ENCODE measurements at places on chromosomes 7 and 10. TPM values are rescaled to one million over a fixed set of nuclear protein-coding genes. Genes with fewer than 3 reads are reported as not detected.
A peak's percentile ranks its signal among the peaks of the same experiment; 100 is the strongest.

Gene NPTX2
- total RNA-seq = 3.3 TPM

Gene MKLN1
- 53.5 TPM for total RNA-seq

DNA sequence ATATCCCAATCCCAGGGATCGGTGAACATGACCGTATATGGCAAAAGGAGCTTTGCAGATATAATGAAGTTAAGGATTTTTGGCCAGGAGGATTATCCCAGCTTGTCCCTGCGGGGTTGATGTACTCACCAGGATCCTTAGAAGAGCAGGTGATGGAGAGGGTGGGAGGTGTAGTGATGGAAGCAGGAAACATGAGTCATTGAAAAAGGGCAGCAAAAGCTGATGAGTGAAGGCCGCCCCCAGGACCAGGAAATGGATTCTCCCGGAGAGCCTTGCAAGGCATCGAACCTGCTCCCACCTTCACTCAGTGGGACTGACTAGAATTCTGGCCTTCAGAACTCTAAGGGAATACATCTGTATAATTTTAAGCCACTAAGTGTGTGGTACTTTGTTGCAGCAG, 5.2 kb upstream of the NUPR2 start:
- DNase-seq = no peak

DNA sequence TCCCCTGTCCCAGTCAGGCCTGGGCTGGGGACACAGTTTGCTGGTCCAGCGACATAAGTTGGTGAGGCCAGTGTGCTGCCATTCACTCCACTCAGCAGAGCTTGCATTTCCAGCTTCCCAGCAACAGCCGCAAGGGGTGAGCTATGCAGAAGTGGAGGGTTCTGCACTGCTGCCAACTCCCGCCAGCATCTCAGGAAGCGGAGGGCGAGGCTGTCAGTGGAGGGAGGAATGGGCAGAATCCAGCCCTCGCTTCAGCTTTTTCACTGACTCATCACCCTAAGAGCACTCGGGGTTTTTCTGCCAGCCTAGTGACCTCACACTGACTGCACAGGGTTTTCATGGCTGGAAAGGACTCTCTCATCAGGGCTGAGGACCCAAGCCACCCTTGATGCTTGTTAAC, 625.1 kb upstream of the MKI67 start:
- DNase-seq = no peak

Gene ASIC3
- total RNA-seq = 4.0 TPM

DNA sequence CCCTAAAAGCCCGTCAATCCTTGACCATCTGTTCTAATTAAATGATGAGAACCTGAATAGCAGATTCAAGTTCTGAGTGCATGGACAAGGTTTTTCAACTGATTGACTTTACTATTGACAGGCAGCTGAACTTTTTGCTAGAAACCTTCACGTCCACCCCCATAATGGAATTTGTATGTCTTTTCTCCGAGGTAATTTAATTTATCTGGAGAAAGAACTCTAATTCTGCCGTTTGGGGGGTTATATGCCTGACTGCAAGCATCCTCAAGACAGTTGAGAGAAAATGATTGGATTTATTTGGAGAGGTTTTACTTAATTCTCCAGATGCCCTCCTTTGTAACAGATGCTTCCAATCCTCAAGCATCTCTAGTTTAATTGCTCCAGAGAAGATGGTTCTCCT, 1053.4 kb upstream of the AUTS2 start:
- no peak for DNase-seq

- peak; percentile 69 for DNase-seq
Measured at GRCh38 chr7:75740846-75741497, 2.2 kb upstream of the HIP1 start.

- DNase-seq = no peak
Measured at GRCh38 chr10:68032113-68032512, 43.0 kb downstream of the HERC4 start.

- DNase-seq = no peak
Measured at GRCh38 chr10:106991091-106991490, 173.4 kb downstream of the SORCS1 start.

- DNase-seq = no peak
Measured at GRCh38 chr10:127920306-127921074, 13.6 kb downstream of the PTPRE start.

DNA sequence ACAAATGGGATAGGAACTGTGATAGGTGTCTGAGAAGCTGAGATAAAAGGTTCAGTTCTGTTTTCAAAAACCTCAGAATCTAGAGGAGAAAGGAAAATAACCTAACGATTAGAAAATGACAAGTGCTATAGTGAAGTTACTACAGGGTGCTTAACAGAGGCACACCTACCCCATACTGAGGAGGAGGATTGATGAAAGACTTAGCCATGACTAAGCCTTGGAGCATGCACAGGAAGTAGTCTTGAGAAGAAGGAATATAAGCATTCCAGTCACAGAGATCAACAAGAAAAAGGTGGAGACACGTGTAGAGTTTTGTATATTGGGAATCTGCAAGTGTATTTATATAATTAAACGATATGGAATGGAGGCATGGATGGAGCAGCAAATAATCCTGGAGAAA, 1225.5 kb upstream of the CELF2 start:
- DNase-seq = no peak

DNA sequence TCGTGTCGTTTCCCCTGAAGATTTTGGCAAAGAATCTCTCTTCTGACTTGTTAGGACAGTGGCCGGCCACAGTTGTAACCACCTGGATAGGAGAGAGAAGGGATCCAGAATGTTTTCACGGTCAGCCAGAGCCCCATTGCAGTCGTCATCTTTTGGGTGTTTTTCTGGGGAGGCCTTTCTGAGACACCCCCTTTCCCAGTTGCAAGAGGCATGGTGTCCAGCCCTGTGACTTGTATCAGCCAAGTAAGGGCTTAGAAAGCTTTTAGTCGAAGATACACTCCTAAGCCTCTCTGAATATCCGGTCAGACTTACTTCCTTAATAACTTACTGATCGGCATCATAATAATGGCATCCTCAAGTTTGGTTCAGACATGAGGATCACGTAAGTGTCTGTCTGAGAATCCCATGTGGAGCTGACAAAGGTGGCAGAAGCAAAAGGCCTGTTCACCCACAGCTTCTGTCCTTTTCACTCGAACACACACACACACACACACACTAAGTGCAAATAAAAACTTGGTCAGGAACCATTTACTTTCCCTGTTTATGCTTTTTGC, 435.7 kb upstream of the GALNT17 start:
- no peak for DNase-seq

DNA sequence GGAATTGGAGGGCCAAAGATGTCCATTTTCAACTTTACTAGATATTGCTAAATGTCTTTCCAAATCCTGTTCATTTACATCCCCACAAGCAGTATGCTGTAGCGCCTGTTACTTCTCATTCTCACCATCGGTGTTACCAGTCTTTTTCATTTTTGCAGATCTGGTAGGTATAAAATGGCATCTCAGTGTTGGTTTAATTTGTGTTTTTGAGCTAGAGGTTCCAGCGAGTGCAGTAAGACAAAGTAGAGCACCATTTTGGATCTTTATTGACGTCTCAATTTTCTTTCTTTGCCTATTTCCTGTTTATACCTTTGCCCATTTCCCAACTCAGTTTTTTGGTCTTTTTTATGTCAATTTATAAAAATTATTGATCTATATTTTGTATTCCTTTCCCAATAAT, 55.6 kb downstream of the NRF1 start:
- no peak for DNase-seq

DNA sequence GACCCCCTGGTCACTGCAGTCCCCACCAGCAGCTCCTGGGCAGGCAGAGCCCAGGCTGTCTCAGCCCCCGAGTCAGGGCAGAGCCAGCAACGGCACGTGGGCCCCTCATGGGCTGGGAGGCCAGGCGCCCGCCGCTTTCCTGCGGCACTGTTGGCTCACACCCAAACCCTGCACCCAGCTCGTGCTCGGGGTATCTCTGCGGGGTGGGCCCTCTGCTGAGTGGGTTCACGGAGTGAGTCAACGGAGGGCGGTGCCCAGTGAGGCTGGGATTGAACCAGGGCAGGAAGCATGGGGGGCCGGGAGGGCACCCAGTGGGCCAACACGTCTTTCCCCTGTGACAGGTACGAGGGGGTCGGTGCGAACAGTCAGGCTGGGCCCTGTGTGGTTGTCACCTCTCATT, 28.9 kb downstream of the ADAP1 start:
- peak; percentile 80 for DNase-seq

Gene UTF1
- not detected for total RNA-seq

GRCh38 chr10:34815185-34816084, at the start of gene PARD3:
Gene PARD3, minus strand, starts transcription at chr10:34815296. Its CDS starts 301 bp downstream, at chr10:34814995.
- DNase-seq = peak; percentile 89

Gene HMX2
- total RNA-seq = not detected

DNA sequence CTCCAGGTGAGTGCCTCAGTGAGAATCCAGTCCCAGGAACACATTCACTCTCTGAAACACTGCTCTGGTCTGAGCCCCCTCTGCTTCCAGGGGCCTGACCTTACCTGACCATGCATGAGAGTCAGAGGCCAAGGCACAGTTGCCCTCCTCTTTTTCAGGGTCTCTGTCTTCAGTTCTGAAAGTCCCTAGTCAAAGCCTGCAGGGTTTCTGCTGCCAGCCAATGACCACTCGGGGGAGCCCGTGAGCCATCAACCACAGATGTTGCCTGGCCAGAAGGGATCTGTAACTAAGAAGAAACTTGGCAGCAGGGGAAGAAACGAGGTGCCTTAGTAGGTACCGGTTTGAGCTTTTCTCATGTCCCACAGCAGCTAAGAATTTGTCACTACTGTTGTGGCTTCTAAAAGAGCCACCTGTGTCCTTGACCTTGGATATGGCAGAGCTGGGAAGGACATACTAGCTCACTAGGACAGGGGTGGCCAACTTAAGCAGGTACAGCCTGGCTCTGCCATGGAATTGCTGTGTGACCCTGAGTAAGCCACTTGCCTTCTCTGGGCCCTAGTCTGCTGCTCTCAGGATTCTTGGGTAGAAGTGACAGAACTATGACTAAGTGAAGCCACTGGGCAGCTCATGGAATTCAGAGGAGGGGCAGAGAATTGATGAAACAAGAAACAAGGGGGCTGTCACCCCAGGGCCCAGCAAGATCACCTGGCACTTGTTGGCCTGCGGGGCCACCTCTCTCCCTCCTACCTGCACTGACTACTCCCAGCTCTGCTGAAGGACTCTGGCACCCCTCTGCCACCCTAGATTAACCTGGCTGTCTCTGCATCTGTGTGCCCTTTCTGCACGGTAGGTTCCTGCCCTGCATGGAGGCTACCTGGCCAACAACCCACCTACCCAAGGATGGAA, 83.8 kb upstream of the GPR26 start:
- peak; percentile 86 for DNase-seq

GRCh38 chr7:90719155-90719554, 123.0 kb downstream of the CDK14 start:
- no peak for DNase-seq

DNA sequence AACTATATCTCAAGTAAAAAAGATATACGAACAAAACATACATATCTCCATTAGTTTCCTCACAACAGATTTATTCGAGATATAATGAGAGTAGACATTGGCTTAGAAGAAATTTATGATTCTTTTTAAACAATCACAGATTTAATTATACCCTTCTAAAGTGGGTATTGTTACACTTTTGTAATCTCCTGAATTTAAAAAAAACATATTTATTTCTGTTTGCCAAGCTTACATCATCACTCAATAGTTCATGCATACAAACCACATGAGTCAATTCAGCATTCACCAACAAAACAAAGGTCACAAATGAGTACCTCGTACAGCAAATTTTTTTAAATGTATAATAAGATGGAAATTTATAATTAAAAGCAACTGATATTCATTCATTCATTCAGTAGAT, 17.6 kb downstream of the LRRN3 start:
- no peak for DNase-seq

GRCh38 chr7:5625938-5626337, 155.5 kb downstream of the RNF216 start:
- DNase-seq = no peak

DNA sequence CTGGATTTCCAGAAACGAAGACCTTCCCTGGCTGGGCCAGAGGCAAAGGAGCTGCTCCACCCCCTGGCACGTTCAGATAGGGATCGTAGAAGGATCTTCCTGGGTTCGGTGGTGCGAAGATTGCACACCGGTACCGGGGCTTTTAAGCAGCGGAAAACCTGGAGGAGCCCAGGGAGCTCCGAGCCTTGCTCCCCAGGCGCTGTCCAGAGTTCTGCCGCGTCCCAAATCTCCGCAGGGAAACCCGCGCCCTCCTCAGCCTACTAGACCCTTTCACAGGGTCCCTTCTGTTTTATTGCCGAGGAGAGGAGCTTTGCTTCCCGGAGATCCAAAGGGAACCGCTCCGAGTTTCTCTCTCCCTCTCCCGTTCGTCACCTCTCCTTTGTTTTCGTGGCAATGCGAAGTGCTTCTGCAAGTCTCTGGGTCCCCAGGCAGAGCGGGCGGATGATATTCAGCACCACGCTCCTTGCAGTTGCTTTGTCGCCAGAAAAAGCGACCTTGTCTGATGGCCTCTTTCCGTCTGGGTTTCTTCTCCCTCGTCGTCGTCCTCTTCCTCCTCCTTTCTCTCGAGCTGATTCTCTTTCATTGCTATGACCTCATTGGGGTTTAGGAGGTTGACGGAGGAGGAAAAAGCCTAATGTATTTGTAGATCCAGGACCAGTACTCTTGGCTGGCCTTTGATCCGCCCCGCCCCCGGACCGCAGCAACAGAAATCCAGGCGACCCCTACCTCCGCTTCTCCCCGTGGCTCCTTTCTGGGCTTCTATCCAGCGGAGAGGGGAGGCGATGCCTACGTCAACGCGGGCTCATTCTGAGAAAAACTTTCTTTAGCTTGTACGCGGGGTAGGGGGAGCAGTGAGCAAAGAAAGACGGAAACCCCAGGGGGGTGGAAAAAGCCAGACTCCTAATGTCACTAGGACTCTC, at the start of gene TMEM196:
Gene TMEM196, minus strand, starts transcription at position 777 of the 920 bp plus-strand sequence. CDS start 921 bp downstream, outside the sequence.
- DNase-seq = peak; percentile 40

- DNase-seq = no peak
Measured at GRCh38 chr10:22258471-22258870, 40.7 kb upstream of the EBLN1 start.

GRCh38 chr7:1810961-1811849, 141.1 kb downstream of the ELFN1 start:
- DNase-seq = no peak

- no peak for DNase-seq
Measured at GRCh38 chr10:105964009-105964408, 1200.5 kb downstream of the SORCS1 start.

Gene AP3M1
- total RNA-seq = 27.7 TPM

DNA sequence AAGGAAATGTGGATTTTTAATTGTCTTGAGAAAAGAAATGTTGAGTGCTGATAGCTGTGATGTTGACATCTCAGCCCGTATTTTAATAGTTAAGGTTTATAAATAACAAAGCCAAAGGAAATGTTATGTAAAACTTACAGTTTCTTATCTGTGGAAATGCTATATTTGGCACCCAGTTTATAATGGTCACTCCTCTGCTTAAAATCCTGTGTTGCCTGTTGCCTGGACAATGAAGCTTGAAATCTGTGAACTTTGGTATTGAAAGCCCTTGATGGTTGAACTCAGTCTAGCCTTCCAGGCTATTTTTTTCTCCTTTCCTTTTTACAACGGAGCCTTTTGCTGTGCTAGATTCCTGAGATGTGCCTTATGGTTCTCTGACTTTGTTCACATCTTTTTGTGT, 46.5 kb downstream of the MCU start:
- no peak for DNase-seq

DNA sequence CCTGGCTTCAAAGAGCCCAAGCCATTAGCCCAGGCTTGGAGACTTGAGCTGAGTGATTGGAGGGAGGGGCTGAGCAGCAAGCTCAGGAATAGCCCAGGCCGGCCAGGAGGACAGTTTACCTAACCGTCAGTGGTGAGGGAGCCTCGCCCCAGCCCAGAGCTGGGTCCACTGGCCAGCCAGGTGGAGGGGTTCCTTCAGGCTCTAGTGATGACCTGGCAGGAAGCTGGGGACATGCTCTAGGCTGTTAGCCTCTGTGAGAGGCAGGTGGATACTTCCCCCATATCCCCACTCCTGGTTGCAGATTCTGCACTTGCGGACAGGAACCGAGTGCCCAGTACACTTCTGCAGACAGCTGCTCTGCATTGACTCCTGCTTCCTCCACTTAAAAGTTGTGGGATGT, 61.2 kb upstream of the ANTXRL start:
- DNase-seq = no peak

Data from right cardiac atrium (tissue), 5 donors.